ENCODE measurements at places on chromosomes 1 and 21.

GRCh38 chr1:205510308-205510950 is 6.0 kb downstream of the CDK18 start:
- DNase-seq = no peak

- no peak for DNase-seq
Observed at GRCh38 chr21:26918323-26919079, 48.4 kb downstream of the ADAMTS5 start.

- DNase-seq = no peak
Observed at GRCh38 chr21:43849532-43850299, 15.3 kb upstream of the AGPAT3 start.

DNA sequence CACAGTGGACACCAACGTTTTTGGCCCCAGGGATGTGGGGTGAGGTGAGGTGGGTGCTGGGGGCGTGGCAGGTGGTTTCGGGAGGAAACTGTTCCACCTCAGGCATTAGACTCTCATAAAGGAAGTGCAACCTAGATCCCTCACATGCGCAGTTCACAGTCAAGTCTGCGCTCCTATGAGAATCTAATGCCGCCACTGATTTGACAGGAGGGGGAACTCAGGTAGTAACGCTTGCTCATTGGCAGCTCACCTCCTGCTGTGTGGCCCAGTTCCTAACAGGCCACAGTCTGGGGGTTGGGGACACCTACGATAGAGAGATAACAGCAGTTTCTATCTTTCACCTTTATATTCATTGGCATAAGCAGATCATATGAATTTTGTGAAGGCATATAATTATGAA is 347.1 kb downstream of the VAV3 start:
- DNase-seq = no peak

GRCh38 chr1:191290441-191290840 is 812.8 kb upstream of the BRINP3 start:
- DNase-seq = no peak

DNA sequence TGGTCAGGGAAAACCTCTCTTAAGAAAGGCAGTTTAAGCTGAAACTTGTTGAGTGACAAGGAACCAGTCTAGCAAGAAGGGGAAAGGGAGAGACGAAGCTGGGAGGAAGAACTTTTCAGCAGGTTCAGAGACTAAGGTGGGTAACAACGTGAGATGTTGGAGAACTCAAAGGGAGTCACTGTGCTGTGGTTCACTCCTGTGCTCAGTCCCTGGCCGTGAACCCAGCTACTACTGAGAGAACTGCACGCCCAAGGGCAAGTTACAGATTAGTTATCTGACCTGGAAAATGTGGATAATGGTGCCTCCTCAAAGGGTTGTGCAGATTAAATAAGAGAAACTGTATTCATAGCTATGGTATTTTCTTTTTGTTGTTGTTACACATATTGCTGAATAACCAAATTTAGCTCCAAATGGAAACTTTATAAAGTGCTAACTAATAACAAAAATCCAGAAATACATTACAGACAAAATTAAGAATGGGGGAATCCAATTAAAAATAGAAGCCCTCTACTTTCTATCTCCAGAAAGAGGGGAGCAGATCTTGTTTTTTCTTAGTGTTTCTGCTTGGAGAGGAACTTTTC is 2.9 kb downstream of the ZBTB40 start:
- DNase-seq = no peak

DNA sequence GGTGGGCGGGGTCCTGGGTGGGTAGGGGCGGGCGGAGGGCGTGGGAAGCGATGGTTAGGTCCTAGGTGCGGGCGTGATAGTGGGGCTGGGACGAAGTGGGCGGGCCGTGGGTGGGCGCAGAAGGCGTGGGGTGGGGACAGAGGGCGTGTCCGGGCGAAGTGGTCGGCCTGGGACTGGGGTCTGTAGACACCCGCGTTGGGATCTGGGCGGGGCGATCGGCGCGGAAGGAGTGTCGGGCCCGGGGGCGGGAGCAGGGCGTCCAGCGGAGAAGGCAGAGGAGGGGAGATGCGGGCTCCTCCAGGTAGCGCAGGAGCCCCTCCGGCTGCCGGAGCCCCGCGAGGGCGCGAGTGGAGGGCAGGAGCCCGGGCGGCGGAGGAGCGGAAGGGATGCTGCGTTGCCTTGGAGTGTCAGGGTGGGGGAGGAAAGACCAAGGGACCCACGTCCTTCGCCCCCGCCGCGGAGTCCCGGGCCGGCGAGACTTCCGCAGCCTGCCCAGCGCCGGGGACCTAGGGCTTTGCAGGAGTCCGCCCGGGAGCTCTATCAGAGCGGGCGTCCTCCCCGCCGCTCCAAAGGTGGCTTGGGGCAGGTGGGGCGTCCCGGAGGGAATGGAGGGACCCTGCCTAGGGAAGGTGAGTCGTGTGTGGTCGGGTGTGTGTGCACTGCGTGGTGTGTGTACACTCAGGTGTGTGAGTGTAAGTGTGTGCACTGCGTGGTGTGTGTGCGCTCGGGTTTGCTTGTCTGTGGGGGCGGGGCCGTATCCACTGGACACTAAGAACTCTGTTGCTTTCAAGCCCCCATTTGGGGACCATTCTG is 27.0 kb upstream of the PRSS38 start:
- DNase-seq = peak; percentile 69

DNA sequence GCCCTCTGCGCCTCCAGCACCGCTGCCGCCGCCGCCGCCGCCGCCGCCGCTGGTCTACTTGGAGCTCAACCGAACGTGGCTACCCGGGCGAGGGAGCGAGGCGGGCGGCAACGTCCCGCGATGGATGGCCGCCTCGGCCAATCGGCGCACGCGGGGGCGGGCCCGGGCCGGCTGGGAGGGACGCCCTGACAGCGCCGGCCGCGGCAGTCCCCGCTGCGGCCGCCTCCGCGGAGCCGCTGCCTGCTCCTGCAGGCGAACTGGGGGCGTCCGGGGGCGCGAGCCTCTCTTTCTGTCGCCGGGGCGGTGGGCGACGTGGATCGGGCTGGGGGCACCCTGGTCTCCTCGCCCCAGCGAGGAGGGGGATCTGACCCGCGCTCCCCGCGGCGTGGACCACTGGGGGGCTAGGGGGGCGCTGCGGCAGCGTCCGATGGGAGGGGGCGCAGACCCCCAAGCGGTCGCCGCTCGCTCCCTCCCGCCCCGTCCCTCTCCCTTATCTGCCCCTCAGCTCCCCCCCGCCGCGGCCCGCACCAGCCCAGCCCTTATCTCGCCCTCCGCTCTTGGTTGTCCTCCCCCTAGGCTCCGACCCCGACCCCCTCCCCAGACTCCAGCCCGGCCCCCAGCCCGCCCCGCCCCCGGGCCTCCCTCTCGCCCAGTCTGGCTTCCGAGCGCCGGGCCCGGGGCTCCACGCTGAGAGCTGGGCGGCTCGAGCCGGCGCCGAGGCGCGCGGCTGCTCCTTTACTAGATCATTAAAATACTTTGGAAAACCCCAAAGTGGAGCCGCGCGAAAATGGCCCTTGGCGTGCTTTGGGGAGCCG is at the start of gene SSBP3:
SSBP3 (minus strand) TSS at position 56 of the 815 bp plus-strand sequence.
- DNase-seq = peak; percentile 95

DNA sequence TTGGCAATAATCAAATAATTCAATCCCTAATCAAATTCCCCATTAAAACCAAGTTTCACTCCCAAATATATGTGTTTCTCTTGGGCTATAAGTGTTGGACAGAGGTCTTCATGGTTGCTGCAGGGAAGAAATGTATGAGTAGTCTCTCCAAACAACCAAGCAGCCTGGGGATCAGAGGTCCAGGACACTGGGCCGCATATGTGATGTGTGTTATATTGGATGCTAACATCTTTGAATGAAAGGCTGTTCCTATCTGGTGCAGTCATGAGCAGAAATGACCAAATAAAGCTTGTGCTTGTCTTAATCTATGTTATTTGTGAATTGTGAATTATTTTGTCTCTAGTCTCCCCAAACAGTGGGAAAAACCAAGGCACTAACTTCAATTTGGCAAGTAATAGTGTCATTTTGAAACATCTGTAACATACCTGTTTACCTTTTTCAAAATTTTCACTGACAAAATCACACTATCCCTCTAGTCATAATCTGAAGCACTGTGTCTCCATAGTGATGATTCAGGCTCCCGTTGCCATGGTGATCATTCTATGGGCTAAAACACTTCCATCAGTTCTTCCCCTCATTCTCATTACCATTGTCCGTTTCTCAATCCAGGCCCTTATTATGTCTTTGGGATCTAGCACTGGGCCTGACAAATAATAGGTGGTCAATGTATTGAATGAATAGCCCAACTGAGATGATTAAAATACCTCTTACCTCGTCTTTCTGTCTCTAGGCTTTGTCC is 12.5 kb upstream of the TADA1 start:
- no peak for DNase-seq

GRCh38 chr1:224800486-224801119 is 128.9 kb upstream of the DNAH14 start:
- no peak for DNase-seq

DNA sequence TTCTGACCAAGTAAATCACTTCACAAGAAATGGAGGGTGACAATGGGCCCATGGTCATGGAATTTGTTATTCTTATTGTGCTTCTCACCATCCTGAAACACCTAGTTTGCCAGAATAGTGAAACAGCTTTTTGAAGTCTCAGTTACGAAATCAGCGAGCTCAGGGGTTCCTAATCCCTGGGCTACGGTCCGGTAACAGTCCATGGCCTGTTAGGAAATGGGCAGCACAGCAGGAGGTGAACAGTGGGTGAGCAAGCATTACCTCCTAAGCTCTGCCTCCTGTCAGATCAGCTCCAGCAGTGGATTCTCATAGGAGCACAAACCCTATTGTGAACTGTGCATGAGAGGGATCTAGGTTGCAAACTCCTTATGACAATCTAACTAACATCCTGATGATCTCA is 1356.3 kb downstream of the KCNT2 start:
- no peak for DNase-seq

DNA sequence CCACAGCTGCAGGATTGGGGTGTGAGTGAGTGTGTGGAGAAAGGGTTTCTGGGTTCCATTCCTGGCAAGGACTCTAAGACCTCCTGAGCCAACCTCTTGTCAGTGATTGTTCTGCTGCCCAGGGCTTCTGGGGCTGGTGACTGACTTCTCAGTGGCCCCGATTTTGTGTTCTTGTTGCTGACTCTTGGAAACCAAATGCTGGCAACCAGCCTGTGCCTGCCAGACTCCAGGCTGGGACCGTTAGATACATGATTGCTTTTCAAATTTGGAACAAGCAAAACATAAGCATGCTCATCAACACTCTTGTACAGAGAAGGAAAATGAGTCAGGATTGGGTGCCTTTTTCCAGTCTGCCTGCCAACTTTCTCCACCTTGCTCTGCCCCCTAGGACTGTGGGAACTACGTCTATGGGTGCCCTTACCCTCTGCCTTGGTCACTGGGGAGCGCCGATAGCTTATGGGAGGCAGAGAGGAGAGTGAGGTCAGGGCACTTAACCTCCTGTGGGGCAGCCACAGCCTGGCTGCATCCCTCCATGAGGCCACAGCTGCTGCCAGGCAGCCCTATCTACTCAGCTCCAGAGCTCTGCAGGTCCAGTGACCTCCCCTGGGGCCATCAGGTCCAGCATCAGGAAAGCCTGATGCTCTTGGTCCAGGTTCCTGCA is 39.3 kb upstream of the EPS8L3 start:
- no peak for DNase-seq

GRCh38 chr1:46180082-46180616 is 3.9 kb upstream of the P3R3URF start:
- peak; percentile 13 for DNase-seq

DNA sequence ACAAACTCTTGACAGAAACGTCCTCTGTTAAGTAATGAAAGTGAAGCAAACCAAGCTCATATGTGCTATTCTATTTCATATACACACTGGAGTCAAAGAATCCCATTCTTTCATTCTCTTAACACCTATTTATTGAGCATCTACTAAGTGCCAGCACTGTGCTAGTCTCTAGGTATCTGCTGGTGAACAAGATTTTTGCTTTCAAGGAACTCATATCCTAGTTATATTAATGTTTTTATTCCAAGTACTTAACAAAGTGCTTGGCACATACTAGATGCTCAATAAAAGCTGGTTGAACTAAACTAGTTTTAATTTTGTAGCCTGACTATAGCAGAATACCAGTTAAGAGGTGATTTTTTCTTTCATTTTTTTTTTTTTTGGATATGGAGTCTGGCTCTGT is 3.6 kb upstream of the RNF2 start:
- no peak for DNase-seq

DNA sequence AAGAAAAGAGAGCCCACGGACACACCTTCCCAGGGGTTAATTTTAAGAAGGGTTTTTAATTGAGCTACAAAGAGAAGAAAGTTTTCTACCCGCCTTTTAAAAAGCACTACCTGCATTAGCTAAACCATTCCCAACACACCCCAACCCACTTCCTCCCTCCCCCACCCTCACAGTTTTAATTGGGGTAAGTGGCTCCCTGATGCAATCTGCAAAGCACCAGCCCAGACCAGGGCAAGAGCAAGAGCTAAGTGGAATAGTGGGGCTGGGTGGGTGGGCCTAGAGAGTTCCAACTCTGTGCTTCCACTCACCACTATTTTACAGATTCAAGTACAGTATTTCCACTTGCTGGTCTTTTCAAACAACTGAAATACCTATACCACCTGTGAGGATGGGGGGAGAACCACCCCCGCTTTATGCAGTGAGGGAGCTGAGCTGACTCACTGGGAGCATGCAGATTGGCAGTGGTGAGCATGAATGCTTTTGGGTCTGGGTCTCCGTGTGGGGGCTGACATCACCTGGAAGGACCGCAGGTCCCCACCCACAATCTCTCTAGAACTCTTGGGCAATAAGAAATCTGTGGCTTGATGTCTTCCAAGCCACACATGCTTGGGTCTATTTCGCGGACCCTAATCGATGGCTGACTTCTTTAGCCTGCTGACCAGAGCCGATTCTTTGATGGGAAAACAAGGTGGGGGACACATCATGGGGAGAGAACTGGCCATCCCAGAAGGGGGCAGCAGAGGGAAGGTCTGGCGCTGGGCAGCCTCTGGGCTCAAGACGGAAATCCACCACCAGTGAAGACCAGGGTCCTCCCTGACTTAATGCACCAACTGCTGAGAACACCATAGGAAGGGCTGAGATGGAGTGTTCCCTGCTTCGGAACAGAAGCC is 95.5 kb downstream of the SSBP3 start:
- DNase-seq = peak; percentile 36

- DNase-seq = no peak
Observed at GRCh38 chr1:112637254-112638109, 17.9 kb downstream of the CAPZA1 start.
